Activated gamma-delta T cell (primary cell): ENCODE measurements at places on chromosomes 5 and 9.

GRCh38 chr5:133683646-133684596, 71.6 kb upstream of the FSTL4 start:
- no peak for DNase-seq

- no peak for DNase-seq
Measured at GRCh38 chr5:173065155-173065554, 9.0 kb downstream of the CREBRF start.

GRCh38 chr9:89305868-89306267, 5.1 kb upstream of the CKS2 start:
- no peak for DNase-seq

DNA sequence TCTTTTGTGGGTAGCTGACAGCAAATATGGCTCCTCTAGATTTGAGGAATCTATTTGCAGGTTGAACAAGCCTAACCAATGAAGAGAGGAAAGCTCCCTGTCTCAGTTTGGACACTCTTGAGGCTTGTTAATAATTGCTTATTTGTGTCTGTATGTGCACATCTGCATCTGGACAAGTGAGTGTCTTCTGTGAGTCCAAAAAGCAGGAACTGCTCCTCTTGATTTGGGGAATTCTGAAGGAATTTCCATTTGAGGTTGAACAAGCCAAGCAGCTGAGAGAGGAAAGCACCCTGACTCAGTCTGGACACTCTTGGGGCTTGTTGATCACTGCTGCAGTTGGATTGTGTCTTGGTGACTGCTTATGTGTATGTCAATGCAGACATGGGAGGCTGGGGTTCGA, 211.6 kb downstream of the DTWD2 start:
- DNase-seq = no peak

DNA sequence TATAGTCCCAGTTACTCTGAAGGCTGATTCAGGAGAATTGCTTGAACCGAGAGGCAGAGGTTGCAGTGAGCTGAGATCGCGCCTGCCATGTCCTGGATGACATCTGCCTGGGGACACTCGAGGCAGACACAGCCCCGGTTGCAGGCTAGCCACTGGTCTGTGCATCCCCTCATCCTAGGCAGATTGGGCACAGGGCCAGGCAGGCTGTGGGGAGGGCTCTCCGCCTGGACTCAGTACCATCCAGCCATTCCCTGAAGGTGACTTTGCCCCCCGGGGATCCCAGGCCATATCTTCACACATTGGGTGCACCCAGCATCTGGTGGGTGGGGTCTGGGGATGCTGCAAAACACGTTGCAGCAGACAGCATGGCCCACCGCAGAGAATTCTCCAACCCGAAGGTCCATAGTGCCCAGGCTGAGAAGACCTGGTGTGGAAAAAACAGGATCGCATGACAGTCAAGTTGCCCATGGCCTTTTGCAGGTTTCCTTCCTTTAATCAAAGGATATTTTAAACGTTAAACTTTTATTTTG, 50.9 kb upstream of the SUSD3 start:
- no peak for DNase-seq

- peak; percentile 66 for DNase-seq
Measured at GRCh38 chr9:137236238-137236935, 4.7 kb upstream of the TUBB4B start.

DNA sequence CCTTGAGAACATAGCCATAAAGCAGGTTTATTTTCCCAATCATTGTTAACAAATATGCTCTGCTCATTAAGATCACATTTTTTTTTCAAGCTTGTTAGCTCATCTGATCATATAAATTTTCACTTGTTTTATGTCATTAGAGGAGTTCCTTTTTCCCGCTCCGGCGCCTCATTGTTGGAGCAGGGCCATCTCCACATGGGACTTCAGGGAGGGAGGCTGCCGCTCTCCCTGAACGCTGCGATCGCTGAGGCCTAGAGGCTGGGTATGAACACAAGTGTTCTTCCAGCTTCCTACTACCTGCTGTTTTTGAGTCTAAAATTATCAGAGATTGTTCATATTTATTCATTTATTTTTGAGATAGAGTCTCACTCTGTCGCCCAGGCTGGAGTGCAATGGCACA, 246.9 kb downstream of the MPDZ start:
- no peak for DNase-seq

DNA sequence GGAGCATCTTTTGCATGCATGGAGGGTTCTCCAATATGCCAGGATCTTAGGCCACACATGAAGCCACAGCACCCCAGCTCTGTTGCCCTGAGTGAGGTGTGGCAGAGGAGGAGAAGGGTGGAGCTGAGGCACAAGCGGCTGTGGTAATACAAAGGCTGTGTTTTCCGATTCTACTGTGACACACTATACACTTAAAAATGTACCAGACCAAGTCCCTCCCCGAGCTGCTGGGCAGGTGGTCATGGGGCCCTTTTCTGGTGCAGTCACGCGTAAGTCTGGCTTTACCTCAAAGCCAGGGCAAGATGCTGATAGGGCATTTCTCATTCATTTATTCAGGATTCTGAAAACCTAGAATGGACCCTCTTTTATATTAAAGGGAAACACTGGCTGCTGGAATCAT, 3.7 kb downstream of the ADGRV1 start:
- no peak for DNase-seq

- DNase-seq = no peak
Measured at GRCh38 chr9:114124138-114124537, 25.0 kb upstream of the KIF12 start.

DNA sequence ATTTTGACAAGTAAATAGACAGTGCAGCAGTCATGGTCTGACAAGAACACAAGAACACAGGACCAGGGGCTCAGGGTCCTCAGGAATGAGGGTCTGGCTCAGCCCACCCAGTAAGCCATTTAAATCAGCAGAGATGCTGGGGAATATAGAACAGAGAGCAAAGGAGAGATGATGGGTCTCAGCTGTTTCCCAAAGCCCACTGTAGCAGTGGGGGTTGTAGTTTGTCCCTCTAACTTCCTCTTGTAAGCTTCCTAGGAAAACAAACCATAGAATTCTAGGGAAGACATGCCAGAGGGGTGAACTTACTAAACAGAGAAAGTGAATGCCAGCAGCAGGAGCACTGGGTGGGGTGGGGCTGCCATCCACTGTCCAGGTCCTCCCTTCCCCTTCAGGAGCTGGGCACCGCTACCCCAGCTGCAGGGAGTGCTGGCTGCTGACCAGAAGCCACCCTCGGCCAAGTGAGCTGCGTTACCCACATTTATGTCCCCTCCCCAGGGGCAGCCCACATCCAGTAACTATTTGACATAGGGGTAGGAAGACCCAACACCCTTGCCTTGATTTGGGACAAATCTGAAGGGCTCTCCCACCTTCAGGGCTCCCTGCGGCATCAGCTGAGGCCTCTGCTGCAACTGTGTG, 41.6 kb downstream of the GABBR2 start:
- DNase-seq = no peak
